ENCODE measurements at places on chromosomes 3 and 15.

- no peak for DNase-seq
These were observed 357.4 kb downstream of the RORA start for GRCh38 chr15:60871731-60872130.

DNA sequence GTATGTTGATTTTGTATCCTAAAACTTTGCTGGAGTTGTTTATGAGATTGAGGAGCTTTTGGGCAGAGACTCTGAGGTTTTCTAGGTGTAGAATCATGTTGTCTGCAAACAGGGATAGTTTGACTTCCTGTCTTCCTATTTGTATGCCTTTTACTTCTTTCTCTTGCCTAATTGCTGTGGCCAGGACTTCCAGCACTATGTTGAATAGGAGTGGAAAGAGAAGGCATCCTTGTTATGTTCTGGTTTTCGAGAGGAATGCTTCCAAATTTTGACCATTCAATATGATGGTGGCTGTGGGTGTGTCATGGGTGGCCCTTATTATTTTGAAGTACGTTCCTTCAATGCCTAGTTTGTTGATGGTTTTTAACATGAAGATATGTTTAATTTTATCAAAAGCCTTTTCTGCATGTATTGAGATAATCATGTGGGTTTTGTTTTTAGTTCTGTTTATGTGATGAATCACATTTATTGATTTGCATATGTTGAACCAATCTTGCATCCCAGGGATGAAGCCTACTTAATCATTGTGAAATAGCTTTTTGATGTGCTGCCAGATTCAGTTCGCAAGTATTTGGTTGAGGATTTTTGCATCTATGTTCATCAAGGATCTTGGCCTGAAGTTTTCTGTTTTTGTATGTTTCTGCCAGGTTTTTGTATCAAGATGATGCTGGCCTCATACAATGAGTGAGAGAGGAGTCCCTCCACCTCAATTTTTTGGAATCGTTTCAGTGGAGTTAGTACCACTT is 188.1 kb downstream of the MINAR1 start:
- no peak for DNase-seq

DNA sequence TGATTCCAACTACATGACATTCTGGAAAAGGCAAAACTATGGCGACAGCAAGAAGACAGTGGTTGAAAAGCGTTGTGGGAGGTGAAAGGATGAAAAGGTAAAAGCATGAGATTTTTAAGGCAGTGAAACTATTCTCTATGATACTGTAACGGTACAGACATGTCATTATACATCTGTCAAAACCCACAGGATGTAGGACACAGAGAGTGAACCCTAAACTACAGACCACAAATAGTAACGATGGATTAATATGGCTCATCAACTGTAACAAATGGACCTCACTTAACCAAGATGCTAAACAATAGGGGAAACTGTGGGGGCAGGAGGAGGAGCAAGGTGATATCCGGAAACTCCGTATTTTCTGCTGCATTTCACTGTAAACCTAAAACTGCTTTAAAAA is 39.1 kb downstream of the MYO9A start:
- DNase-seq = no peak

DNA sequence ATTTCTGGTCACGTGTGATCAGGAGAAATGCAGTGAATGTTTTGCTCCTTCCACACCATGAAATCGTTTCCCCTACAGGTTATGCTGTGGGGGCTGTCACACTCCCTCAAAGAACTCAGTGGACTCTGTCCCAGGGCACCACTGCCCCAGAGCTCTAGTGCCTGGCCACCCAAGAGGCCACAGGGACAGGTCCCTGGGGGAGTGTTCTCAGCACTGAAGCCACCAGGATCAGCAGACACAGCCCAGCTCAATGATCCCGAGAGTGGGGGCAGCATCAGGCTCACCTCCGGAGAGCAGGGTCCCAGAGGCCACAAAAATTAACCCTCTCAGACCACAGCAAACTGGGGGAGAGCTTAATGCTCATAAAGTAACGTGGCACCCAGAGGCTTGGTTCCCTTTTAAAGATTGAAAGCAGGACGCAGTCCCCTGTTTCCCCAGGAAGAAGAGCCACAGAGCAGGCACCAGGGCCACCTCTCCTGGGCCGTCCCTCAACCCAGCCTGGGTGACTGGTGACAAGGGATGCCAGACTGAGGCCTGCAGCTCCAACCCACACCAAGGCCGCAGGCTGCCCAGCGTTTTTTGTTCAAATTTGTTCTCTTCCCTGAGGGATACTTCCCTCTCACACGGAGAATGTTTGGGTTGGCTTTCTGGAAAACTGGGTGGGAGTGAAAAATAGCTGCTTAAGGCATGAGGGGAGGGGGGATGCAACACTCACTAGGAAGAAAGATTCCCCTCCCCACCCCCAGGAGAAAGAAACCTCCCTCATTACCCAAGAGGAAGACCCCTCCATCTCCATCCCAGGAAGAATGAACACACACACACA is 123.3 kb upstream of the IGF1R start:
- DNase-seq = no peak

DNA sequence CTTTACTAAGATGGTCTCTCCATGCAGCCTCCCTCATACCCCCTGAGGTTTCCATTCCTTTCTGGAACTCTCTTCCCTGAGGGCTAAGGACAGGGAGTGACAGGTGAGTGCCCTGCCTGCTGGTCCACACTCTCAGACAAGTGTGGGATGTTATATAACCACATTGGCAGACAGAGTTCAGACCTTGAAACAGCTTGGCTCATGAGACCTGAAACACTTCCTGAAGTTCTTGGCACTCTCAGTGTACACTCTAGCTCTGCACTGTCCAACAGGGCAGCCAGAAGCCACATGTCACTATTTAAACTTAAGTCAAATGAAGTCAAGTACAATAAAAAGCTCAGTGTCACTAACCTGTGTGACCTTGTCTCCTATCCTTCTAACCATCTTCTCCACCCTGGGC is 188.5 kb downstream of the ZNF621 start:
- no peak for DNase-seq

DNA sequence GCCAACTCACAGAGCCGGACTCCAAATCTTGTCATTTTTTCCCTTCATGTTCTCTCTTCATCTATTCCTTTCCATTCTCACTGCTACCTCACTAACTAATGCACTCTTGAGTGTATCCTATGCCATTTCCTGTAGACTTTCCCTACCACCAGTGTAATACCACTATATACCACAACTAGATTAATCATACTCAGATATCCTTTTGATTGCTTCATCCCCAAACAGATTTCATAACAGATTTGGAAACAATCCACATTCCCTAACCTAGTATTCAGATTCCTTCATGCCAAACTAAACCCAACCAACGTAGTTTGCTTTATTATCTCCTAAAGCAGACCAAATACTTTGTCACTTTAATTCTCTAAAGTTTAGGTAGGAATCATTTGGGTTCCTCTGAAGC is 2.6 kb upstream of the PLOD2 start:
- no peak for DNase-seq

DNA sequence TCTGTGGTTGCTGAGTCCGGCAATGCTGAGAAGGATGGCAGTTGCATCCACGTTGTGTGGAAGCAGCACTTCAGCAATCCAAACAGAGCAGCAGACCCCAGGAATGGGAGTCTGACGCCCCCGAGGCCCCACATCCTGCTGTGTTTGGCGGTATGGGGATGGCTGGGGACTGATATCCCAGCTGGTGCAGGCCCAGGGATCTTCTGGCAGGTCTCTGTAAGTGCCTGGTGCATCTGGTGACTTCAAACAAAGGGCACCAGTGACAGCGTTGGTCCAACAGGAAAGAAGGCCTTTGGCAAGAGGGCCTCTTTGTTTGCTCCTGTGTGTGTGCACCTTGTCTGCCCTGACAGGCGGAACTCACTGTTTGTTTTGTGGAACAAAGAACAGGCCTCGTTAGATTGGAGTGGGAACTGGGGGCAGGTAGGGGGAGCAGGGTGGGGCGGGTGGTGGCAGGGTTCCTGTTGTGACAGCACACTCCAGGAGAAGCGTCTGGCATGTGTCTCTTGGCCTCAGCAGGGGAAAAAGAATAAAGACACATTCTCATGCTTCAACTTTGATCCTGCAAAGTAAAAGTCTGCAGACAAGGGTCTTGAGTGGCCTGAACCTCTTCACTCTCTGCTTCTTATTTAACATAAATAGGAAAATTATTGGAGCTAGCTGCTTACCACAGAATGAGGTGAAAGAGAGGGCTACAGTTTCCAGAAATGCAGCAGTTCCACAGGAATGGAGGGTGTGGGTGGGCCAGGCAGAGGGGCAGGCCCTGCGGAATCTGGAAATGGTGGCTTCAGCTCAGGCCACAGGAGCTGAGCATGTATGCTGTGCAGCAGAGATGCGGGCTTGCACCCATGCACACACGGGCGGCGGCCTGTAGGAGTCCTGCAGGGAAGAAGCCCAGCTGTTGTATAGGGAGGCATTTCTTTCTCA is 94.5 kb upstream of the MYZAP start:
- DNase-seq = no peak

DNA sequence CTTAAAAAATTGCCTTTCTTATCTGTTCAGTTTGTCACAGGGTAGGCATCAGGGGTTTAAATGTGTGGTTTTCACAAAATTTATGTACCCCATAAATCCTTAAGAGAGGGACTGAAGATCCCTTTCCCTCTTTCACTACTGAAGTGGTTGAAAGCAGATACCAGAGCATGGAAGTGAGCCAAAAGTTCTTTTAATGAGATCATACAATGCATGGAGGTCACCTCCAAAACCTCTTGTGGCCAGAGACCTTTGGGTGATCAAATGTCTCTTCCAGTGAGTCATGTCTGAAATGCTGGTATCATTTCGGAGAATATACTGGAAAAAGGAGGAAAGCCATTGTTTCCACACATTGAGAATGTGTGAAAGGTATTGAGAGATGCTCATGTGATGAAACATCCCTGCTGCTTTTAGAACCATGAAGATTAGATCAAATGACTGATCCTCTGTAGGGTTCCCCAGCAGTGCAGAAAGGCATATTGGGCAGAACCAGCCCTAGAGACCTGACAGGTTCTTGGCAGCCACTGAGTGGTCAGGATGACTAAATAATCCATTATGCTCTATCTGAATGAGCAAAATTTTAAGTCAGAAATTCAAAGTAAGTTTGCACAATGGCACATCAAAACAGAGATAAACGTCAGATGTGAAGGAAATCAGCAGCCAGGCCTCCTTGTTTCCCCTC is 165.8 kb upstream of the SLC2A2 start:
- DNase-seq = no peak

DNA sequence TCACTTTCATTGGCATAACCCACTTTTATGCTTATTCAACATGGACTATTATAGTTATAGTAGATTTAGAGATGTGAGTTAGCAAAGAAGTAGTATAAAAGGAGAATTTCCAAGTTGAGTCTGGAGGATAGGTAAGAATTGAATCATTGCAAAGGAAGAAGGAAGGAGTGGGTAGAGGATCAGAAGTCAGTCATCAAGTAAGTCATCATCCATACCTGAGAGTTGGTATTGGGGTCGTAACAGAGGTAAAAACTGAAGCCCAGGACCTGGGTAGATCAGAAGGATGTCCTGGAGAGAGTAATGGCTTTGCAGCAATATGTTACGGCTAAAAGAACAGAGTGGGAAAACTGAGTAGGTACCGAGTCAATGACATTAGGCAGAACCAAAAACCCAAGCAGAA is 265.7 kb downstream of the SUCLG2 start:
- DNase-seq = no peak

DNA sequence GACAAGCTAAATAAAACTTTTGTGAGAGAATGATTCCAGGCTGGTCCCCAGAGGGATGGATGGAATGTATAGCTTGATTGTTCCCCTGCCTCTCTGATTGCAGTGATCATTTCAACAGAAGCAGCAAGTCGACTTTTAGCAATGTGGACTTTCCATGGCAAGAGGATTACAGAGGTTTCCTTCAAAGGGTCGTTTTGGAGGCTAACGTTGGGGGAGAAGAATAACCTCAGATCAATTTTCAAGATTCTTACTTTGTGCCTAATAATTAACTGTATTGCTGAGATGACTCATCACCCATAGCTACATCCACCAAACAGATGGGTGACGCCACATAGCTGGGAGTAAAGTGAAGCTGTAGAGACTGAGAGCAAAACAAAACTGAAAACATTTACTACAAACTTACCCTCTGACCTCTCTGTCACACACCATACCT is 79.9 kb downstream of the GTPBP8 start:
- no peak for DNase-seq

DNA sequence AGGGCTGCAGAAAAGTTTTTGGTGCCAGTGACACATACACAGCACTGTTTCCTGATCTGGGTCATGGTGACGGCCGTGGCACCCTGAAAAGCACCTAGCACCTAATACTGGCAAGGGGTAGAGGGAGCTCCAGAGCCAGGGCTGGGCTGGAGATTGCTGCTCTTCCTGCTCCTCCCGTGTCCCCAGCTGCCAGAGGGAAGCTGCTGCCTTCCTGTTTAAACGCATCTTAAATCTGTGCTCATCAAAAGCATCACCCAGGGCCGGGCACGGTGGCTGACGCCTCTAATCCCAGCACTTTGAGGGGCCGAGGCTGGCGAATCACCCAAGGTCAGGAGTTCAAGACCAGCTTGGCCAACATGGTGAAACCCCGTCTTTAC is 156.7 kb upstream of the MEF2A start:
- DNase-seq = peak; percentile 31

DNA sequence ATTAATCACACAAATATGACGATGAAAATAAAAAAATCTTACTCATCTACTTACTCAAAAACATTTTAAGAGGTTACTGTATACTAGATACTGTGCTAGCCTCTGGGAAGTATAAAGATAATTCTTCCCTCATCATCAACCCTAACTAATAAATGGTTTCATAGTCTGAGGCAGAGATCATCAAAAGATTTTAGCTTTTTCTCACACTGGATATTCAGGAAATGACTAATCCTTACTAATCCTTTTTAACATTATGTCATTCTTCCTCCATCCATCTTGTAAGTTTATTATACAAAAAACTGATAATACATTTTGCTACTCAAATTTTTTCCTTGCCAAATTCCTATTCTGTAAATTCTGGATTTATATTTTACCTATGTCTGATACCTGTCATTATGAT is 29.7 kb downstream of the ACAD11 start:
- DNase-seq = no peak

- DNase-seq = no peak
These were observed 7.4 kb upstream of the IQSEC1 start for GRCh38 chr3:13080591-13080990.

DNA sequence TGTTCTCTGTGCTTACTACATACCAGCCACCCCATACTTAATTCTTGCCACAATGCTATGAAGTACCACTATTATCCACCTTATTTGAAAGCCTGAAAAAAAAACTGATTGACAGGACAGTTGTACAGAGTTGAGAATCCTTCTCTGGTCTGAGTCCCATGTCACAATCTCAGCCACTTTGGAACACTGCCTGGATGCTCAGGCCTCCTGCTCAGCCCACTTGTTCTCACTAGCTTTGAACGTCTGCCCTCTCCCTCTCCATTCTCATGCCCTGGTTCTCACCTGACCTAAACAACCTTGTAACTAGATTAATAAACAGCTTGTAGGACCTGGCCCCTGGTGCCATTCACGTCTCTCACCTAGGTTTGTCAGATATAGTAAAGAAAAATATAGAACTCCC is 53.9 kb downstream of the TRIM69 start:
- no peak for DNase-seq

GRCh38 chr3:159030886-159031679 is 229.2 kb downstream of the MFSD1 start:
- no peak for DNase-seq

All from midbrain (tissue), 1 donor.